ENCODE measurements at places on chromosomes 2 and 18. TPM values are rescaled to one million over a fixed set of nuclear protein-coding genes. Genes with fewer than 3 reads are reported as not detected.

The ELP2 gene
- total RNA-seq = 65.8 TPM

GRCh38 chr2:227597998-227598397, 695 bp upstream of the SCYGR2 start:
- no peak overlapping the region for H3K4me3 ChIP-seq
- no peaks in the 10 kb centered on the region for H3K4me1 ChIP-seq
- no peak overlapping the region for H3K27ac ChIP-seq
- no peak for DNase-seq
- H3K36me3 ChIP-seq = no peaks in the 10 kb centered on the region
- H3K27me3 ChIP-seq = no peaks in the 10 kb centered on the region

The ATP5F1A gene
- 488 TPM for total RNA-seq

The FBXO15 gene
- total RNA-seq = not detected

DNA sequence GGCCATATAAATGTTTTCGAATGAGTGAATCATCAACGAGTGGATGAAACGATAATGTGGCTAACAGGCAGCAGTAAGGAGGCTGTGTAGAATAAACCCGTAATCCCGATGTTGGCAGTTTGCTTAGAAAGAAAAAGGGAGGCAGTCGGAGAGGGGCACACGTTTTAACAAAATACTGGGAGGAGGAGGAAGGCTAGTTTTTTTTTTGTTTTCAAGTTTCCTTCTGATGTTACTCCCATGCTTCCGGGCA, 476 bp upstream of the MSH2 start:
- H3K36me3 ChIP-seq = no peaks in the 10 kb centered on the region
- H3K4me3 ChIP-seq = peak overlapping the region; percentile 71
- peaks cover 20% of the 10 kb centered on the region for H3K4me1 ChIP-seq
- DNase-seq = no peak

DNA sequence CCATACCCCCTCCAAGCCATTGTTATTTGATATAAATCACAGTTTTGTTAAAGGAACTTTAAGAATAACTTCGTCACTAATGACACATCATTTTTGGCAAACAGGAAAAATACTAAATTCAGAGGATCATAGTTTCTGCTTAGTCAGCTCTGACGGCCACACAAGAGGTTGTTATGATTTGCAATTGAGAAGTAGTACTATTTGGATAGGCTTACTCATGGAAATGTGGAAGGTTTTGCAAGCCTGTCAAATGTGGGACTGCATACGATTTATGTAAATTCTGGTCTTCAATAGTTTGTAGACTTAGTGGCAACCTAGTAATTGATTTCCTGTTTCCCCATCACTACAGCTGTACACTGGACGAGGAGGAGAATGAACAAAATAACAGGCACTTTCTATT, 108.1 kb downstream of the ARHGEF33 start:
- no peaks in the 10 kb centered on the region for H3K27me3 ChIP-seq
- no peak for DNase-seq
- H3K4me3 ChIP-seq = no peak overlapping the region
- no peak overlapping the region for H3K27ac ChIP-seq
- no peaks in the 10 kb centered on the region for H3K4me1 ChIP-seq

DNA sequence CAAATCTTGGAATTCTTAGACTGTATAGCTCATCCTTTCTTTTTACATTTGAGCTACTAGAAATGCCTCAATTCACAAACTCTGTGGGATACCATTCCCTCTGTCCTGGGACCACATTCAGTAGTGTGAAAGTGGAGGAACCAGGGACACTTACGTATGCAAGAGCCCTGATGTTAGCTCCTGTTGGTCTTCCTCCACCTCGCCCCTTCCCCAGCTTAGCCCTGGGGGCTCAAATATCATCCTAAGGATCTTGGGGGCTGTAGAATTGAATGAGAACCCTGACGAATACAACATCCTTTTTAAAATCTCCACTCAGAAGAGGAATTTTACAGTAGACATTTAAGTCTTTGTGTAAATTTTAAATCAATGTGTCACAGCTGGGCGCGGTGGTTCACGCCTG, 65.2 kb upstream of the RAPH1 start:
- H3K27ac ChIP-seq = no peak overlapping the region
- H3K36me3 ChIP-seq = no peaks in the 10 kb centered on the region
- H3K4me3 ChIP-seq = no peak overlapping the region
- no peak for DNase-seq
- H3K4me1 ChIP-seq = peaks cover 3% of the 10 kb centered on the region

DNA sequence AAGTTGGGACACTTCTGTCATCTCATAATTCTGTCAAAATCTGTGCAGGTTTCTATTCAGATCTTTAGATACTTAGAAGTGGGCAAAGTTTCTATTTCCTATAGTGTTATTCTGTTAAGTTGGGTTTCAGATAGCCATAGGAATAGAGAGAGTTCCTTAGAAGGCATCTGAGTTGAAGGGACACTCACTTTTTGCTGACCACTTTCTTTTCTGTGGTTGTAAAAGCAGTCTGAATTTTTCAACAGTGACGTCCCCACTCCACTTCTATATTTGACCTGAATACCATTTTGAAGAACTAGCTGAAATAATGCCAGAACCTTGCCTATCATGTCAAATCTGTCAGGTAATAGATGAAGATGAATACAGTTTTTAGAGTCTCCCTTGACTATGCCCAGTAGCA, 267.3 kb downstream of the SPAG16 start:
- no peak for DNase-seq
- no peaks in the 10 kb centered on the region for H3K4me1 ChIP-seq
- no peaks in the 10 kb centered on the region for H3K36me3 ChIP-seq

GRCh38 chr18:36890598-36890997, 61.7 kb downstream of the KIAA1328 start:
- H3K27me3 ChIP-seq = no peaks in the 10 kb centered on the region
- DNase-seq = no peak
- no peaks in the 10 kb centered on the region for H3K36me3 ChIP-seq
- no peaks in the 10 kb centered on the region for H3K4me1 ChIP-seq

GRCh38 chr2:239576784-239577685, 176.2 kb upstream of the HDAC4 start:
- no peak for DNase-seq
- peaks cover 5% of the 10 kb centered on the region for H3K4me1 ChIP-seq
- no peak overlapping the region for H3K4me3 ChIP-seq
- peaks cover 9% of the 10 kb centered on the region for H3K27me3 ChIP-seq
- H3K27ac ChIP-seq = no peak overlapping the region

- H3K27ac ChIP-seq = no peak overlapping the region
- no peaks in the 10 kb centered on the region for H3K36me3 ChIP-seq
- no peaks in the 10 kb centered on the region for H3K4me1 ChIP-seq
- H3K4me3 ChIP-seq = no peak overlapping the region
- no peak for DNase-seq
- no peaks in the 10 kb centered on the region for H3K27me3 ChIP-seq
Observed at GRCh38 chr18:32910694-32911296, 138.0 kb upstream of the KLHL14 start.

- no peaks in the 10 kb centered on the region for H3K36me3 ChIP-seq
- H3K27me3 ChIP-seq = no peaks in the 10 kb centered on the region
- no peak overlapping the region for H3K27ac ChIP-seq
- H3K4me1 ChIP-seq = peaks cover 4% of the 10 kb centered on the region
- no peak overlapping the region for H3K4me3 ChIP-seq
- DNase-seq = no peak
Observed at GRCh38 chr2:238717084-238717483, 130.8 kb upstream of the TWIST2 start.

GRCh38 chr2:27996156-27996922, 105.8 kb downstream of the BABAM2 start:
- no peaks in the 10 kb centered on the region for H3K36me3 ChIP-seq
- H3K4me3 ChIP-seq = no peak overlapping the region
- no peaks in the 10 kb centered on the region for H3K27me3 ChIP-seq
- H3K27ac ChIP-seq = no peak overlapping the region

GRCh38 chr2:37896319-37896718, 28.8 kb upstream of the RMDN2 start:
- peaks cover 4% of the 10 kb centered on the region for H3K4me1 ChIP-seq
- no peak overlapping the region for H3K4me3 ChIP-seq
- H3K27me3 ChIP-seq = no peaks in the 10 kb centered on the region
- no peaks in the 10 kb centered on the region for H3K36me3 ChIP-seq
- DNase-seq = no peak
- no peak overlapping the region for H3K27ac ChIP-seq
